Esophagus muscularis mucosa (tissue), 4 donors: ENCODE measurements at places on chromosomes 13 and 19.

- DNase-seq = no peak
Measured at GRCh38 chr13:105329359-105329758, 1206.1 kb downstream of the EFNB2 start.

- no peak for DNase-seq
Measured at GRCh38 chr19:36819130-36819630, 19.0 kb downstream of the ZNF790 start.

DNA sequence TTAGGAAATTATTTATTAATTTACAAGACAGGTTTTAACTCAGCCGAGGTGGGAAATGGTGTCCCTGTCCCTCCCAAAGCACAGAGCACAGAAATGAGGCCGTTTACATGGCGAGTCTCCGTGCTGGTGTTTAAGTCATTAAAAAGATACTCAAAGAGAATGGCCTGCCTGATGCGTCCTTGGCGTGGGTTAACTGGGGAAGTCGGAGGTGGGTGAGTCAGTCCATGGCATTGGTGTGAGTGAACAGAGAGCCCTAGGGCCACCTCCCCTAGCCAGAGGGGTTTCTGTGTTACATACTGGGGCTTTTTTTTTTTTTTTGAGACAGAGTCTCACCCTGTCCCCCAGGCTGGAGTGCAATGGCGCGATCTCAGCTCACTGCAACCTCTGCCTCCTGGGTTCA, 3.9 kb downstream of the FEM1A start:
- DNase-seq = no peak

- no peak for DNase-seq
Measured at GRCh38 chr13:110873639-110874507, 41.0 kb downstream of the ANKRD10 start.

DNA sequence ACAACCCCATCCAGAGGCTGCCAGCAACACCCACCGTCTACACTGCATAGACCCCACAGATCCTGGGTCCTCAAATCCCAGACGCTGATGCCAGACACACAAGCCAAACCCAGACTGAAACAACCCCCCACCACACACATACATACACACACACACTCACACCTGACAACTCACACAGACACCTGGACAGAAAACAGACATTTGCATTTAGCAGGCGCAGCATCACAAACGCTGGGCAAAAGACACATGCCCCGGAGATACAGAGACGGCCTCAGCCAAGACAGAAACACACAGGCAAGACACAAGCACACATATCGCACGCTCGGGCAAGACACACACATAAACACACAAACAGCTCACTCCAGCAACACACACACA, 1.3 kb downstream of the BBC3 start:
- DNase-seq = no peak

- DNase-seq = no peak
Measured at GRCh38 chr19:34336781-34337271, 28.2 kb upstream of the GPI start.

DNA sequence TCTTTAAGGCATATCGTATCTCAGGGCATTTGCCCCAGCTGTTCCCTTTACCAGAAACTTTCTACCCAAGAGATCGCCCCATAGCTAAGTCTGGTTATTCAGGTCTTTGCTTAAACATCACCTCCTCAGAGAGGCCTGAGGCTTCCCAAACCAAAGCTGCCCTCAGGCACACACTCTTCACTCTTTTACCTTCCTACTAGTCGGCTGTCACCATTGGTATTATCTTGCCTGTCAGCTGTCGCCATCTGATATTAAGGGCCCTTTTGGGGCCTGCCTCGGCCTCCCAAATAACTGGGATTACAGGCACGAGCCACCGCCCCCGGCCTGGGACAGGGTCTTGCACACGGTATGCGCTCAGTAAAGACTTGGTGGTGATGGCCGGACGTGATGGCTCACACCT, 1.0 kb downstream of the GADD45GIP1 start:
- DNase-seq = no peak

DNA sequence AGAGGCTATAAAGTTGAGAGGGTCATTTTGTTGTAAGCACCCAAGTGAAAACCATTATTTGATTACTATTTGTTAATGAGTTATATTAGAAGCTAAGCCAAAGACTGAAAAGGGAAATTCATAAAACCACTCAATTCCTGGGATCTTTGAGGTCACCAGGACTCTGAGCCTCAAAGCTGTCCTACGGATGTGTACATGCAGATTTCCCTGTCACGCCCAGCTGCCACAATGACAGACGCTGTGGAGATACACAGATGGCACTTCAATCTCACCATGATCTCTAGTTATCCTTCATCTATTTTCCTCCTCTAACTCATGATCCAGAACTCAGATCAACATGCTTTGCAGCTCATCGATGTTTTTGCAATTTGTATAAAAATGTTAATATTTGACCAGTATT, 403.5 kb upstream of the MIR17HG start:
- no peak for DNase-seq

- no peak for DNase-seq
Measured at GRCh38 chr19:29309637-29310036, 96.7 kb upstream of the UQCRFS1 start.

GRCh38 chr13:112769615-112770014, 79.8 kb downstream of the ATP11A start:
- DNase-seq = no peak

GRCh38 chr13:71801781-71802180, 65.2 kb downstream of the DACH1 start:
- no peak for DNase-seq

- no peak for DNase-seq
Measured at GRCh38 chr19:1009041-1009980, 9.1 kb downstream of the GRIN3B start.

DNA sequence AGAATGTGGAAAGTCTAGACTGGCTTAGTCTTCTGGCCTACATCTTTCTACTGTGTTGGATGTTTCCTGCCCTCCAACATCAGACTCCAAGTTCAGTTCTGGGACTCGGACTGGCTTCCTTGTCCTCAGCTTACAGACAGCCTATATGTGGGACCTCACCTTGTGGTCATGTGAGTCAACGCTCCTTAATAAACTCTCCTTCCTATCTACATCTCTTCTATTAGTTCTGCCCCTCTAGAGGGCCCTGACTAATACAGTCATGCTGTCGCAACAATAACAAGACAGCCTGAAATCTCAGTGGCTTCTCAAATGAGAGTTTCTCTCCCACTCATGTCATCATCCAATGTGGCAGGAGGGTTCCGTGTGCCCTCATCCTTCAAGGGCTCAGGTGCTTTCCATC, 347.8 kb downstream of the MZT1 start:
- DNase-seq = no peak

GRCh38 chr13:111319521-111319920, 921 bp upstream of the TEX29 start:
- DNase-seq = no peak

- DNase-seq = no peak
Measured at GRCh38 chr19:45153339-45154063, 7.3 kb downstream of the NKPD1 start.

DNA sequence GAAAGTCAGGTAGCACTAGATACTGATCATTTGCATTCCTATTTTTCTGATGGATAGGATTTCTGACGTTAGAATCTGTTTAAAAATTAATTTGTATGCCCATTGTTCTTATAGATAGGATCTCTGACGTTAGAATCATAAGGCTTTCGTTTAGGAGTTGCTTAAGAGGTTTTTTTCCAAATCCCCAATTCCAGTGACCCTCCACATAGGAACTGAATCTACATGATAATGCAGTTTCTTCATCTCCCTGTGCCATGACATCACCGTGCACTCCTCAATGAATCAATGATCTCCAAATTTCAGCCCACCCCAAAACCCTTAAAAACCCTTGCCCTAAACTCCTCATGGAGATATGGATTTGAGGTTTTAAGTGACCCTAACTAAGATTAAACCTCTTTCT, 87.2 kb downstream of the RXFP2 start:
- DNase-seq = no peak

GRCh38 chr19:10818301-10819123, 17.5 kb downstream of the TMED1 start:
- DNase-seq = no peak

DNA sequence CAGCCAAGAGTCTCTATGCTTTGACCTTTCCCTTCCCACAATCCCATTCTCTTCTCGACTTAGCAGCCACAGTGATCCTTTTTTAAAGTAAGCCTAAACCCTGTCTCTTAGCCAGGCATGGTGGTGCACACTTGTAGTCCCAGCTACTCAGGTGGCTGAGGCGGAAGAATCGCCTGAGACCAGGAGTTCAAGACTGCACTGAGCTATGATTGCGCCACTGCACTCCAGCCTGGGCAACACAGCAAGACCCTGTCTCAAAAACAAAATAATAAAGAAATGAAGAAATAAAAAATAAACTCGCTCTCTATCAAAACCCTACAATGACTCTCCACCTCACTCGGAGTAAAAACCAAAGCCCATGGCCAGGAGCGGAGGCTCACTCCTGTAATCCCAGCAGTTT, 14.7 kb downstream of the TEX101 start:
- no peak for DNase-seq

DNA sequence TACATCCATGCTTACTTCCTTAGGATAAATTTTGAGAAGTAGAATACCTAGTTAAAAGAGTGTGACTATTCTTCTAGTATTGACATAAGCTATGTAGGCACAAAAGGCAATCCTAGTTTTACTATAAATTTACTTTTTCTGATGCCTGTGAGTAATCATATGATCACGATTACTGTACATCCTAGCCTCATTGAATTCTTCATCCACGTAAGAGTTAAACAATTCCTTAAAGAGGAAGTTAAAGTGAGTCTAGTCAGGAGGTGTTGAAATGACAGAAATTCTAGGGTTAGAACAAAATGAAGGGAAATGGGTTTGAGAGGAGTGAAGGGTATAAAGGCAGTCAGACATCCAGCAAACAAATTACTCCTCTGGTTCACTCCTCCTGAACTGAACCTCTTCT, at the start of gene ACOD1:
Gene ACOD1, plus strand, starts transcription at position 363 of the 400 bp plus-strand sequence. CDS start 48 bp downstream, outside the sequence.
- no peak for DNase-seq

GRCh38 chr19:3243819-3244700, 19.6 kb downstream of the CELF5 start:
- no peak for DNase-seq

DNA sequence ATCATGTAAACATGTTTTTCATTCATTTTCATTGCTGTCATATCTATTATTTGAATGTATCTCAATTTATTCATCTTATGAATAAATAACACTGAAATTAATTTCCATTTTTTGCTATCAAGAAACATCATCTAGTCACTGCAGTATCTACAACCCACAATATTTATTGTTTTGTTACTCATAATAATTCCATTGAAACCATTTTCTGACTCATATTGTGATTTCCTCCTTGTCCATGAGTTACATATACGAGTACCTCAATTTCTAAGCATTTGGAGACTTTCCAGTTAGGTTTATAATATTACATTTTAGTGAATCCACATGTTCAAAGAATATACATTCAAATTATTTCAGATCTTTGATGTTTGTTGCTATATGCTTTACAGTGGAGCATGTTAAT, 1524.0 kb downstream of the SLITRK1 start:
- no peak for DNase-seq

DNA sequence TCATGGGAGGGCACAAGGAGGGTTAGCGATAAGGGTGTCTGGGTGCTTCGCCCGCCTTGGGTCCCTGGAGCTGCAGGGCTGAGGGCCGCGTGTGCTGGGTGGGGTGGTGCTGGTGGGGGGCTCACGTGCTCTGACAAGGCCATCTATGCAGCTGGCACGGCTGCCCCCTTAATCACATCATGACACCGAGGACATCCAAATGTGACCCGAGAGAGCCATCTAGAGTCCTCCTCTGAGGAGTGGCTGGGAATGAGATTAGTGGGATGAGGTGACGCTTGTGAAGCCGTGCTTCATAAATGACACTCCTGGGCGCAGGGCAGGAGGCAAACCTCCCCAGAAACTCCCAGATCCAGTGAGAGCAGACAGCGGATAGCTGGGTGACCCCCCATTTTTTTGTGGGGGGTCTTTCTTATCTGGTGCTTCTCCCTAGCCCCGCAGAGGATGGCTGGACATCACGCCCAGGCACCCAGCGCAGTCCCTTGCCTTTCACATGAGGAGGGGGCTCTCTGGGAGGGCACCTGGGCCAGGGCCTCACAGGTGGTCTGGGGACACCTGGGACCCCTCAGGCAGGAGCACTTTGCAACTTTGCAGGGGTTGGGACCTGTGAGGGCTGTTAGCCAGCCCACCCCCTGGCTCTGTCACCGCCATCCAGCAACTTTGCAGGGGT, 6.6 kb downstream of the FZR1 start:
- DNase-seq = no peak

DNA sequence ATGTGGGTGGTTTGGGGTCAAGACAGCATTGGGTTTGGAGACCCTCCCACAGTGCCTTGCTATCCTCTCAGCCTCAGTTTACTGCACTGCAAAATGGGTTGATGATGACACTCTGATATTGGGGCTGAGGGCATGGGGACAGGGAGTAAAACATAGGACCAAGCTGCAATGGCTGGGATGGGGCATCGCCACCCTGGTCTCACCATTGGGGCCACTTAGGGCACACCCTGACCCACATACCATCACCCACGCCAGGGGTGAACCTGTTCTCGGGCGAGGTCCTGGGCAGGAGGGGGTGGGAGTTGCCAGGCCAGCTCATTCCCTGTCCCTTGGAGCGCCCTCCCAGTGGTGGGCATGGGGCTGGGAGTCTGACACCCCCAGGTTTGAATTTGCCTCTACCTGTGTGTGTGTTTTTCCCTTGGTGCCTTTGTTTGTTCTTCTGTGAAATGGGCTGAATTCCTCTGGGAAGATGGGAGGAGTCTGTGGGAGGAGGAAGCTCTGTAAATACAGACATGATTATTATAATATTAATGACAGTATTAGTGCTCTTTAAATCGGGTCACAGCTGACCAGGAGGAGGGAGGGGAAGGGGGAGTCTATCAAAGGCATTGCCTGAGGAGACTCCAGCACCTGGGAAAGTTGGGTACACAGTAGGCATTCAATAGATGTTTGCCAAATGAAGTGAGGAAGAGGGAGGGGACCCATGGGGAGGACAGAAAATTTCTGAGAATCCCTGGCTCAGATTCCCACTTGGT, 2.2 kb upstream of the FCHO1 start:
- DNase-seq = no peak

- no peak for DNase-seq
Measured at GRCh38 chr19:49387936-49388372, at the start of gene KASH5. Gene KASH5, plus strand, starts transcription at chr19:49388249. Its CDS starts 2,635 bp downstream, at chr19:49390884.
